ENCODE measurements at places on chromosomes 2 and 18.

DNA sequence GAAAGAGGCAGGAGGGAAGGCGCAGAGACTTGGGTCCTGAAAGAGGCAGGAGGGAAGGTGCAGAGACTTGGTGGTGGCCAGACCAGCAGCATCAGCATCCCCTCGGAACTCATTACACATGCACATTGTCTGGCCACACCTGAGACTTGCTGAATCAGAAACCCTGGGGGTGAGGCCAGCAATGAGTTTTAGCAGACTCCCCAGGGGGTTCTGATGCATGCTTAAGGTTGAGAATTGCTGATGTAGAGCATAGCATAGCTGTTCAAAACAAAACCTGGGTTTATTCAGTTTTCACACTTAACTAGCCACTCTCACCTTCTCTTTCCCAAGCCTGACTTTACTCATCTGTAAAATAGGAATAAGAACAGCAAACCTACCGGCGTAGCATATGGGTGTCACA, 122.9 kb downstream of the MRO start:
- no peak for DNase-seq

GRCh38 chr2:23844905-23845304, 82.0 kb downstream of the ATAD2B start:
- DNase-seq, result no peak

DNA sequence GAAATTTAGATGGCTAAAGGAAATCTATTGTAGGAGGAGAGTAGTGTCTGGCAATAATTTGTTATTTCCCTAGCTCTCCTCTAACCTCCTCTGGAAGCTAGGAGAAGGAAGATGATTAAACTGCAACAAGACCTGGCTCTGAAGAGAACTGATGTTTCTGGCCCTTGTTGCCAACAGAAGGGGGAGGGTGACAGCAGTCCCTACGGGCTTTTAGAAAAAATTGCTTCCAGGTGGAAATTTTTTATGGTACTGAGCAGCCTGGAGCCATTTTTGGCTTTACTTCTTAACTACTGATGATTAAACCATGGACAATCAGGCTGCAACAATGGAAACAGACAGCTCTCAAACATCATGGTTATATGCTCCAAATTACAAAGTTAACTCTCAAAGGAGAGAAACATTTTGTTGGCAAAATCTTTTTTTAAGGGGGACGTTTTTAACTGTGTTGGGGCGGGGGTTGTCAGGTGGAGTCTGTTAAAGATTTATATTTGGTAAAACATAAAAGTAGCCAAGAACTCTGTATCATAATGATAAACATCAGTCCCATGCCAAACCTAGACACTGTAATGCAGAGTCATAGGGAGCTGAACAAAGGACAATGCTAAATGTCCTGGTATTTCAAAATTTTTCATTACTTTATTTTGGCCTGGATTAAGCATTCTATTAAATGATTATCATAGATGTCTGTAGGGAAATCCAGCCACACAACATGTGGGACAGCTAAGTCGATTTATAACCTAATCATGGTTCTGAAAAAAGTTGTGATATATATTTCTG, 70.0 kb downstream of the EXOC6B start:
- no peak for DNase-seq

- DNase-seq, result no peak
These were observed 208.9 kb upstream of the HDAC4 start for GRCh38 chr2:239609607-239610310.

DNA sequence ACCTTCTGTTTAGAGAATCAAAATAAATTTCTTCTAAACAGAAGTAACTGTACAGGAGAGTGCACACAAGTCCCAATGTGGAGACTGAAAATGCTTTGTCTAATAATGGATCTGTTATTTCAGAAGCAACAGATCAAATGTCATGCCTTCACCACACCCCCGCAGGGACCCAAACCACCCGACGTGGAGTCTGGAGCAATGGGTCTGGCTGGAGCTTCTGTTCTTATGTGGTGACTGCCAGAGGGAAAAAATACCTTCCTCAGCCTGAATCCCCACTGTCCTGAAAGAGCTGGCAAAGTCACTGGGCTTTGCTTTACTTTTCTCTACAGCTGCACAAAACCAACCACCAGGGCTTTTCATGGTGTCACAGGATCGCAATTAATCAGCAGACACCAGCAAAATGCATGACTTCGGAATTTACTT, 119.0 kb upstream of the ZFP36L2 start:
- DNase-seq, result no peak

- DNase-seq, result no peak
These were observed 616.1 kb downstream of the IRS1 start for GRCh38 chr2:226183550-226183949.

DNA sequence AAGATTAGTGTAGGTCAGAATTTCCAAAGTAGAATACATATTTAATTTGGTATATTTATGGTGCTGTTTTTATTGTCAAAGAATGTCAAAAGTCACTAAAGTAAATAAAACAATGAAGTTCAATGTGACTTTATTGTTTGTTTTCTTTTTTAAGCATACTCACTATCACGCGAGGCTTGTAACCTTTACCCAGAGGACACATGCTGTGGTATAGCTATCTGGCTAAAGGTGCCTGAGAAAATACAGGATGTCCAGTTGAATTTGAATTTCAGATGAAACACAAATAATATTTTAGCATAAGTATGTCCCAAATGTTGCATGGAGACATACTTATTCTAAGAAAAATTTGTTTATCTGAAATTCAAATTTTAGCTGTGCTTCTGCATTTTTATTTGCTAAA, 103.3 kb upstream of the KLF7 start:
- no peak for DNase-seq

All from stimulated activated CD4-positive, alpha-beta T cell treated with anti-CD3 and anti-CD28 coated beads, Interleukin-1b, Interleukin-23, amount 100 ng/mL, for 1 hour (primary cell).